ENCODE measurements at places on chromosomes 1 and 21. TPM values are rescaled to one million over a fixed set of nuclear protein-coding genes. Genes with fewer than 3 reads are reported as not detected.

- no peak overlapping the region for H3K4me3 ChIP-seq
- no peak for DNase-seq
- peaks cover 26% of the 10 kb centered on the region for H3K36me3 ChIP-seq
- H3K27ac ChIP-seq: peak overlapping the region; percentile 15
- peaks cover 6% of the 10 kb centered on the region for H3K4me1 ChIP-seq
Measured at GRCh38 chr1:12511516-12512468, 106.2 kb downstream of the DHRS3 start.

DNA sequence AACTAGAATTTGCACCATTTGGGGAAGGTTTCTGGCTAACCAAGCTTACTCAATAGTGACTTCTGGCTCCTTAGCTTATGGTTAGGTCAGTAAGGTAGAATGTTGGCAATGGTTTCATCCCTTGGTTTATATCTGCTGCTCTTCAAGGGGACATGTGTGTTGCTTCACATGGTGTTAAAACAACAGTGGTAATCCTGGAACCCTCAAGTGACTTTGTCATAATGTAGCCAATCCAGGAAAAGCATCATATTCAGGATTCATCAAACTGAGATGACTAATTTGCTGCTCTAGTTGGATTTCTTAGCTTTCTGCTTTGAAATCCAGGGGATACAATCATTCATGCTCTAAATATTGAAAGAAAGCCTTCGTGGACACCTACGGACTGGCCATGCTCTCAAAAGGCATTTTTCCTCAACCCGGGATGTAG lies 108.7 kb downstream of the RGL1 start:
- H3K27me3 ChIP-seq: no peaks in the 10 kb centered on the region
- H3K27ac ChIP-seq: no peak overlapping the region
- H3K4me1 ChIP-seq: peaks cover 3% of the 10 kb centered on the region
- no peak overlapping the region for H3K4me3 ChIP-seq
- H3K36me3 ChIP-seq: peaks cover 23% of the 10 kb centered on the region
- DNase-seq: no peak

LINGO4 gene
- total RNA-seq: 2.0 TPM

NBPF12 gene
- total RNA-seq: 12.0 TPM

DNA sequence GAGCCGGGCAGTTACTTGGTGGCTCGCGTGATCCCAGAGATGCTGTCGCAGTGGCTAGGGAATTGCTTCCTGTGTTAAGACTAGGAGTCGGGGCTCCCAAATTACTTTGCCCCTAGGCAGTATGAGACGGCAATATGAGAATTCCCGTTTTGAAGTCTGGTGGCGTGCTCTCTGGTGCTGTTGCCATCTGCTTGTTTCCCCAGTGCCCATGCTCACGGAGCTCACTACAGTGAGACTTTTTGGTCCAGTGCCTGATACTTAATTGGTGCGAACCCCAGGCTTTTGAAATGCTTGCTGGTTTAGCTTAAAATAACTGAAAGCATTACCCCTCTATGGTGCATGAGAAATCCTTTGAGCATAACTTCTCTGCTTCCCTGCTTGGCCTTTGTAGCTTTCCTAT lies 22.3 kb downstream of the AGT start:
- no peak overlapping the region for H3K4me3 ChIP-seq
- H3K27ac ChIP-seq: peak overlapping the region; percentile 85
- peaks cover 38% of the 10 kb centered on the region for H3K36me3 ChIP-seq
- peaks cover 38% of the 10 kb centered on the region for H3K4me1 ChIP-seq
- DNase-seq: no peak

DNA sequence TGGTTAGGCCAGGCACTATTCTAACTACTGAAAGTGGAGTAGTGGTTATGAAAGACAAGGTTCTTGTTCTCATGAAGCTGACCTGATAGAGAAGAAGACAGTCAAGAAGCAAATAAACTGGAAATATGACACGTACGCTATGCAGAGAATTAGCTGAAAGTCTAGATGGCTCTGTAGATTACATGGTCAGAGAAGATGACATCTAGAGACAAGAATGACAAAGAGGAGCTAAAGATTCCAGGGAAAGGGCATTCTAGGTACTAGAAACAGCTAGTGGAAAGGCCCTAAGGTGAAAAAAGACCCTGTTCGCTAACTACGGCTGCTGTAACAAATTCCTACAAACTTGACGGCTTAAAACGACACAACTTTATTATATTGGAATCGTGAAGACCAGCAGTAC lies 68.0 kb upstream of the NRIP1 start:
- no peaks in the 10 kb centered on the region for H3K36me3 ChIP-seq
- H3K27ac ChIP-seq: no peak overlapping the region
- no peak for DNase-seq

- no peak overlapping the region for H3K4me3 ChIP-seq
- DNase-seq: no peak
- no peak overlapping the region for H3K27ac ChIP-seq
Measured at GRCh38 chr1:47692196-47692595, 254.4 kb downstream of the FOXD2 start.

S100A12 gene
- 87.6 TPM for total RNA-seq

DNA sequence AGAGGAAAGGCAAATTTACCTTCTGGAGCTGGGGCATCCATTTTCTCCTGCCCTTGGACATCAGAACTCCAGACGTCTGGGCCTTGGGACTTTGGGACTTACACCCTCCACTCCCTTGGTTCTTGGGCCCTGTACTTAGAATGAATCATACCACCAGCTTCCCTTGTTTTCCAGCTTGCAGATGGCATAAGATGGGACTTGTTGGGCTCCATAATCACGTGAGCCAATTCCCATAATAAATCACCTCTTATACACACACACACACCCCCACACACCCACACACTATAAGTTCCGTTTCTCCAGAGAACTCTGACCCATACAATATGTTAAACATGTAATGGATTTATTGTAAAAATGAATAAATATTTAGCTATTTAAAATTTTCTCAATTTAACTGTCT lies 185.7 kb downstream of the GIPC2 start:
- no peak for DNase-seq
- no peaks in the 10 kb centered on the region for H3K27me3 ChIP-seq
- H3K36me3 ChIP-seq: no peaks in the 10 kb centered on the region
- H3K27ac ChIP-seq: no peak overlapping the region
- H3K4me3 ChIP-seq: no peak overlapping the region
- no peaks in the 10 kb centered on the region for H3K4me1 ChIP-seq

STK40 gene
- total RNA-seq: 20.1 TPM

DNA sequence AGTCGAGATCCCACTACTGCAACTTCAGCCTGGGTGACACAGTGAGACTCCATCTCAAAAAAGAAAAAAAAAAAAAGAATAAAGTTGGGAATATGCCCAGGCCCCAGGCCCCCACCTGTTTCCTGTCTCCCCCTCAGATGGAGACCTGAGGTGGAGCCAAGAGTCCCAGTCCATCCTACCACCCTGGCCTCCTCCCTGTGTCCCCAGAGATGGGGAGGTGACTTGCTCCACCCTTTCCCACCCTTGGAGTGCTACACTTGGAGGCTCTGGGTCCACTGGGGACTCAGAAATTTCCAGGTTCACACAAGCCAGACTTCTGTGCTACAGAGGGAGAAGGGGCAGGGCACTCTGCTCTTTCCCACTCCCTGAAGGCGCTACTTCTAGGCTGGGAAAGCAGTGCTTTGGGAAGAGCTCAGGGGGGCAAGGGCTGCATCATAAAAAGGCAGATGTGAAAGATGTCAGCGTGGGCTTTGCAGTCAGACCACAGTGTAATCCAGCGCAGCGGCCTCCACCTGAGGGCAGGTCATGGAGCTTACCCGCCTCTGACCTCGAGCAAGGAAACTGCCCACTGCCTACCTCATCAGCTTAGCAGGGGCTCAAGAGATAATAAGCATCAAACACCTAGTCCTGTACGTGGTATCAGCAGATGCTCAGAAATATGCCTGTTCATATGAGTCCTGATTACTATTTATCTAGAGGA lies 13.4 kb downstream of the TMEM63A start:
- no peaks in the 10 kb centered on the region for H3K27me3 ChIP-seq
- no peak overlapping the region for H3K4me3 ChIP-seq
- peaks cover 18% of the 10 kb centered on the region for H3K4me1 ChIP-seq
- H3K36me3 ChIP-seq: peaks cover 39% of the 10 kb centered on the region

RCOR3 gene
- total RNA-seq: 57.7 TPM

SLC2A5 gene
- 5.2 TPM for total RNA-seq

AMY1B gene
- total RNA-seq: not detected

DNA sequence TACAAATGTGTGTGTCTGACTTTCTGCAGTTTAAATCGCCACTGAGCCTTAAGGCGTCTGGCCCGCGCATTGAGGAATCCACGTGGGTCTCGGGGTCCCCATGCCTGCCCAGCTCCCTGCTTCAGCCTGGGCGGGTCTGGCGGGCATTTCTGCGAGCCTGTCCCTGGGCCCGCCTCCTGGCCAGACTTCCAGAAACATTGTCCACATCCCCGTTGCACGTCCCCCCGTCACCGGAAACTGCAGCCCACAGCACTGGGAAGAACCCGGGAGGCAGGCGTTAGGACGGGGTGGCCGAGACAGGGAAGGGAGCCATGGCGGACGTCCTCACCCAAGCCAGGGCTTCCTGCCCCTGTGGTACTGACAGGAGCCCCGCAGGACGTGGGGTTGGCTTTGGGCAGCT lies 113.1 kb upstream of the COL6A1 start:
- no peaks in the 10 kb centered on the region for H3K27me3 ChIP-seq
- H3K4me1 ChIP-seq: no peaks in the 10 kb centered on the region
- no peak overlapping the region for H3K4me3 ChIP-seq
- DNase-seq: no peak

DNA sequence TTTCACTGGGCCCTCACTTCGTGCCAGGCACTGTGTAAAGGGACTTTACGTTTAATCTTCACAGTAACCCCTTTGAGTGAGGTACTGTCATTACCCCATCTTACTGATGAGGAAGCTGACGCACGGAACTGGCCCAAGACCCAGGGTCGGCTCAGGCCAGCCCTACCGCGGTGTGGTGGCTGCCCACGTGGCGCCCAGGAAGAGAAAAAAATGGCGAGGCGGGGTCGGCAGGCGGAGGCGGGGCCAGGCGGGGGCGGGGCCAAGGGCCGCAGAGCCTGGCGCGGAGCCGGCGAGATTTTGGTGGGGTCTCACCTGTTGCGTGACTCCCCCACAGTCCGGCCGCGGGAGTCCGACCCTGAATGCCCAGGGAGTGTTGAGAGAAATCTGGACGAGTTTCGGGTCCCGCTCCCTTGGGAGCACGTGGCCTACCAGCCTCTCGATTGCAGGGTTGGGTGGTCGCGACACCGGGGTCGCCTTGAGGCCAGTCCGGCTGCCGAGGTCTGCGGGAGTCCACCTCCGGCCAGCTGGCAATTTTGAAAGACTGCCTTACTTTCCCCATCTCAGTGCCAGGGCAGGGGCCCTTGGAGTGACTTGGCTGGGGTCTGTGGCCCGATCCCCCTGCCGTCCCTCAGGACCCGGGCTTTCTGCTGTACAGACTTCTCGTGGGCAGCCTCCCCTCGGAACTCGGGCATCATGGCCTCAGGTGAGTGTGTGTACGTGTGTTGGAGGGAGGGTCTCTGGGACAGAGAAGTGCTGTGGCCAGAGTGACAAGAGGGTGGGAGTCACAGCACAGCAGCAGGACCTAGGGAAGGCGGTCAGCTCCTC lies at the start of the genes AMPD2 and GNAT2:
Gene AMPD2 (plus strand): TSS at position 262 of the 825 bp plus-strand sequence. CDS start 1,339 bp downstream, outside the sequence.
Gene GNAT2 (minus strand): TSS at position 41 of the 825 bp plus-strand sequence. CDS start 6,746 bp downstream, outside the sequence.
- H3K27me3 ChIP-seq: no peaks in the 10 kb centered on the region
- peaks cover 55% of the 10 kb centered on the region for H3K4me1 ChIP-seq
- peak within 1 kb of the TSS; percentile 83 for H3K4me3 ChIP-seq
- peak within 1 kb of the TSS; percentile 94 for H3K27ac ChIP-seq
- no peak for DNase-seq
- peaks cover 13% of the 10 kb centered on the region for H3K36me3 ChIP-seq

DNA sequence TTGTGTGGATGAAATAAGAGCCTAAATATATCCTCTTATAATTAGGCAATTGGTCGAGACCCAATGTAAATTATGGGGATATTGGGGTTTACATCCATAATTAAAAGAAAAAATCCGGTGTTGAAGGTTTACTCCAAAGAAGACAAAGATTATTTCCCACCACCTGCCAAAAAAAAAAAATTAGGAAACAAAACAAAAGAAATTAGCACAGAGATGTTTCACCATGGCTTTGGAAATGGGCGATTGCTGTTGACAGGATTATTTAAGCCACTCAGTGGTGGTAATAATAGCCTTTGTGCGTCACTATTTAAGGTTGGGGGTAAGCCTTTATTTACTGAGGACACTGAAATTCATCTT lies 585 bp upstream of the GLRX2 start:
- H3K4me1 ChIP-seq: no peaks in the 10 kb centered on the region
- no peak for DNase-seq

GRCh38 chr1:24767351-24767750 lies 22.1 kb downstream of the CLIC4 start:
- H3K4me3 ChIP-seq: no peak overlapping the region
- no peak for DNase-seq
- no peaks in the 10 kb centered on the region for H3K27me3 ChIP-seq
- H3K4me1 ChIP-seq: no peaks in the 10 kb centered on the region

GRCh38 chr1:31912839-31913239 lies 25.3 kb downstream of the PTP4A2 start:
- peak; percentile 56 for DNase-seq
- H3K4me1 ChIP-seq: no peaks in the 10 kb centered on the region
- H3K27me3 ChIP-seq: no peaks in the 10 kb centered on the region
- peaks cover 15% of the 10 kb centered on the region for H3K36me3 ChIP-seq
- H3K4me3 ChIP-seq: no peak overlapping the region

KRTAP11-1 gene
- not detected for total RNA-seq

DNA sequence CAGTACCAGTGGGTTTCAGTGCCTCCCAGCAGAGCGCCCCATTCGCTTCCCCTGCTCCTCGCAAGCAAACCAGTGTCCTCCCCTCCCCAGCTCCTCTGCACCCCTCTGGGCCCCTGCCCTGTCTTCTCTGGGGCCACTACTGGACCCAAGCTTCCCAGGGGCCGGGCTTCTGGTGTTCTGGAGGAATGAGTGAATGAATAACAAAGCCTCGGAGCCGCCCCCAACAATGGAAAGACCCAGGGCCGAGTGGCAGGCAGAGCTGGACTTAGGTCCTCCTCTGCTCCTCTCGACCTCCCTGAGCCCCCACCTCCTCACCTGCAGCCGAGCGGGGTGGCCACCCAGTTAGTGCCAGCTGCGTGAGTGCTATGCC lies 37.6 kb downstream of the MATN1 start:
- H3K4me3 ChIP-seq: no peak overlapping the region
- no peaks in the 10 kb centered on the region for H3K36me3 ChIP-seq
- H3K27me3 ChIP-seq: peaks cover 32% of the 10 kb centered on the region
- no peak for DNase-seq
- no peak overlapping the region for H3K27ac ChIP-seq

Data from spinal cord (tissue), 10 donors.